ENCODE measurements at places on chromosomes 1 and 21. TPM values are rescaled to one million over a fixed set of nuclear protein-coding genes. Genes with fewer than 3 reads are reported as not detected.

The NBPF4 gene
- not detected for total RNA-seq

The KIF1B gene
- total RNA-seq = 16.5 TPM

The FCRL6 gene
- 0.11 TPM for total RNA-seq

DNA sequence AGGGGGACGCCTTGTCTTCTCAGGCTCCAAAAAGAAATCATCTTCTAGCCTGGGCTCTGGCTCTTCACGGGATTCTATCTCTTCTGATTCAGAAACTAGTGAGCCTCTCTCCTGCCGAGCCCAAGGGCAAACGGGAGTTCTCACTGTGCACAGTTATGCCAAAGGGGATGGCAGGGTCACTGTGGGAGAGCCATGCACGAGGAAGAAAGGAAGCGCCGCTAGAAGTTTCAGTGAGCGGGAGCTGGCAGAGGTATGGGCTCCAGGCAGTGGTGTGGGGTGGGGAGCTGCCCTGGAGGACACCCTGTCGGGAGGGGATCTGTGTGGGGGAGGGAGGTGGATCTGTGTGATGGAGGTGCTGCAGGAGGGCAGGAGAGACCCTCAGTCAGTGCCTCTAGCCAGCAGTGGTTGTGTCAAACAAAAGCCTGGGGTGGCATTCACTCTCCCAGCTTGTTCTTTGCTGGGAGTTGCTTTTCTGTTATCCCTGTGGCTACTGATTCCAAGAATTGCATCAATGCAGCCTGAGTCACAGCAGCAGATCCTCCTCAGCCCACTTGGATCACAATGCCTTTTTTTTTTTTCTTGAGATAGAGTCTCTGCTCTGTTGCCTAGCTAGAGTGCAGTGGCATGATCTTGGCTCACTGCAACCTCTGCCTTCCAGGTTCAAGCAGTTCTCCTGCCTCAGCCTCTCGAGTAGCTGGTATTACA lies 21.8 kb downstream of the KDM4A start:
- H3K4me1 ChIP-seq = no peaks in the 10 kb centered on the region
- no peak for DNase-seq
- no peaks in the 10 kb centered on the region for H3K27me3 ChIP-seq

DNA sequence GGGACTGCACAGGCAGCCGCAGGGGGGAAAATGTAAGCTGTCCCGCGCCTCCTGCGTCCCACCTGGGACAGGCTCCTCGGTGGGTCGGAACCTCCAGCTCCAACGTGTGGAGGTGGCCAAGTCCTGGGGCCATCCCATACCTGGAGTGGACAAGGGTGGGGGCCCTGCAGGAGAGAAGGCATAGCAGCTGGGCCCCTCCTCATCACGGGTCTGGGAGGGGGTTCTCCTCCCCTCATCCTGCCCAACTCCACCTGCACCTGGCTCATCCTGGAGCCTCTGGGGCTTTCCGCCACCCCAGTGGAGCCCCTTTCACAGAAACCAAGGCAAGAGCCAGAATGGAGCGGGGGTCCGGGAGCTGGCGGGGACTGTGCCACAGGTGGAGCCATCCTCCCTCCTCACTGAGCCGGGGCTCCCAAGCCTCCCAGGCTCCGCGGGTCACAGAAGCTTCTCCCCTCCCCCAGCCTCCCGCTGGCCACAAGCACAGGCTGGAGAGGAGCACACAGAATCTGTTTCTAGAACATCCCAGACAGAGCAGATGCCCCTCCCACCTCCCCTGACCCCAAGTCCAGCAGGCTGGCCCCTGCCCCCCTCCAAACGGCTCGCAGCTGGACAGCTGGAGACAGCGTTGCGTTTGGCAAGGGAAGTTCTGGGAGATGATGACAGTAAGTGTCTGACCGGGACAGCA lies 65.8 kb downstream of the MEGF6 start:
- no peaks in the 10 kb centered on the region for H3K27me3 ChIP-seq
- DNase-seq = no peak
- H3K27ac ChIP-seq = no peak overlapping the region
- no peaks in the 10 kb centered on the region for H3K36me3 ChIP-seq
- H3K4me3 ChIP-seq = no peak overlapping the region
- H3K4me1 ChIP-seq = no peaks in the 10 kb centered on the region

DNA sequence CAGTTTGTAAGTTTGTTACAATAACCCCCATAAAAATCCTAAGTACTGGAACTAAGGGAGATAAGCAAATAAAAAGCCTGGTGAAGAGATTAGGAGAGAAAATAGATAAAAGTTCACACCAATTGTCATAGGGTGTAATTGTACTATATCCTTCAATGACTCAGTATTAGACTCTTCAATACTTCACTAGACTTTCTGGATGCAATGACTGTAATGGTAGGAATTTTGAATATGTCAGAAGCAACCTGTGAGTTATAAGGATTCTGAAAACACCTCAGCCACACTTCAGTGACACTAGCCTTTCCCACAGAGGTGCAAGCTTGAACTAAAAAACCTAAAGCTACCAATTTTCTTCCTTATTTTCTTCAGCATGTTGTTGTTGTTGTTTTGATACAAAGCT lies 147.9 kb downstream of the PTGER3 start:
- H3K4me1 ChIP-seq = no peaks in the 10 kb centered on the region
- H3K4me3 ChIP-seq = no peak overlapping the region
- no peak overlapping the region for H3K27ac ChIP-seq
- no peaks in the 10 kb centered on the region for H3K36me3 ChIP-seq
- no peak for DNase-seq

GRCh38 chr1:37945743-37946702 lies 830 bp downstream of the INPP5B start:
- peaks cover 27% of the 10 kb centered on the region for H3K4me1 ChIP-seq
- no peaks in the 10 kb centered on the region for H3K36me3 ChIP-seq
- no peak for DNase-seq
- peak overlapping the region; percentile 63 for H3K27ac ChIP-seq

GRCh38 chr1:17671314-17671705 lies 83.8 kb upstream of the ACTL8 start:
- no peak for DNase-seq
- no peaks in the 10 kb centered on the region for H3K36me3 ChIP-seq
- no peak overlapping the region for H3K27ac ChIP-seq

- no peaks in the 10 kb centered on the region for H3K4me1 ChIP-seq
- no peak for DNase-seq
- peaks cover 7% of the 10 kb centered on the region for H3K27me3 ChIP-seq
- no peaks in the 10 kb centered on the region for H3K36me3 ChIP-seq
- no peak overlapping the region for H3K4me3 ChIP-seq
These were observed 4.2 kb downstream of the PROK1 start for GRCh38 chr1:110455151-110455550.

DNA sequence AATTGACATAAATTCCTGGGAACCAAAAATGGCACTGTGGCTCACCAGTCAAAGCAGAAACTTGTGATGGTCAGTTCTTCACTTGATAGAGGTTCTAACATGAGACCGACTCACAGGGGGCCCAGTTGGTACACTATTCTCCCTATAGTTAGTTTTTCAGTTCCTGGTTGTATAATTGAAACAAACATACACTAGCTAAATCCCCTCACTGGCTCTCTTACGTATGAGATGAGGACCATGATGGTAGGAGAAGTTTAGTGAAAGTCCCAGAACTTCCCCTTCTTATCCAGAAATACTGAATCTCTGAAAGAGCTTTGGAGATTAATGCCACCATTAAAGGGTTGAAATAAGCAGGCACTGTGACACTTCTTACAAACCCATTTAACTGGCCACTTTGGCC lies 2.8 kb upstream of the S100B start:
- H3K4me3 ChIP-seq = no peak overlapping the region
- no peaks in the 10 kb centered on the region for H3K36me3 ChIP-seq
- H3K4me1 ChIP-seq = peaks cover 49% of the 10 kb centered on the region
- 0 out of 2 replicates have a peak overlapping the region, but pooled peaks have one; percentile 29 for H3K27ac ChIP-seq
- H3K27me3 ChIP-seq = no peaks in the 10 kb centered on the region
